ENCODE measurements at places on chromosomes 13 and 19.

DNA sequence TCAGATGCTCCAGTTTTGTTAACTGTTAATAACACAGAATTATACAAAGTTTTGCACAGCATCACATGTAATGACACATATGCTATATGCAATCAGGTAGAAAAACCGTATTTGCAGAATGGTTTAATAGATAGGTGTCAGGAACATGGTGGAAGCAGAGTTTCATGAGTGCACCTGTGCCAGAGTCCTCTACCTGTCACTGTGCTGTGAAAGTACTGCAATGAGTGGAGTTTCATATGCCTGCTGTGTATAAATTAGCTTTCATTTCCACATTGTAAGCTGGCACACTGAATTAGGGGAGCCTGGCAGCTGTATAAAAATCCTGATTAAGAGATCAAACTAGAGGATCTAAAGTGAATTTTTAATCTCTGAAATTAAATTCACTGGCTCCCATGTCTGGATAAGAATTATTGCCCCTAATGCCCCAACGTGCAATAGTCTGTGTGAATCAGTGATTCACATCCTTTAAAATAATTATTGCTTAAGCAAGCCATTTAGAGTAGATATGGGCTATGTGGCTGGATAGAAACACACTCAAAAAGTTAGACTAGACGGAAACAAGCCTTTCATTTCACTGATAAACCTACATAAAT lies 8.5 kb upstream of the EEF1AKMT1 start:
- no peak for DNase-seq

GRCh38 chr13:113137691-113138298 lies 15.2 kb downstream of the F10 start:
- DNase-seq, result no peak

DNA sequence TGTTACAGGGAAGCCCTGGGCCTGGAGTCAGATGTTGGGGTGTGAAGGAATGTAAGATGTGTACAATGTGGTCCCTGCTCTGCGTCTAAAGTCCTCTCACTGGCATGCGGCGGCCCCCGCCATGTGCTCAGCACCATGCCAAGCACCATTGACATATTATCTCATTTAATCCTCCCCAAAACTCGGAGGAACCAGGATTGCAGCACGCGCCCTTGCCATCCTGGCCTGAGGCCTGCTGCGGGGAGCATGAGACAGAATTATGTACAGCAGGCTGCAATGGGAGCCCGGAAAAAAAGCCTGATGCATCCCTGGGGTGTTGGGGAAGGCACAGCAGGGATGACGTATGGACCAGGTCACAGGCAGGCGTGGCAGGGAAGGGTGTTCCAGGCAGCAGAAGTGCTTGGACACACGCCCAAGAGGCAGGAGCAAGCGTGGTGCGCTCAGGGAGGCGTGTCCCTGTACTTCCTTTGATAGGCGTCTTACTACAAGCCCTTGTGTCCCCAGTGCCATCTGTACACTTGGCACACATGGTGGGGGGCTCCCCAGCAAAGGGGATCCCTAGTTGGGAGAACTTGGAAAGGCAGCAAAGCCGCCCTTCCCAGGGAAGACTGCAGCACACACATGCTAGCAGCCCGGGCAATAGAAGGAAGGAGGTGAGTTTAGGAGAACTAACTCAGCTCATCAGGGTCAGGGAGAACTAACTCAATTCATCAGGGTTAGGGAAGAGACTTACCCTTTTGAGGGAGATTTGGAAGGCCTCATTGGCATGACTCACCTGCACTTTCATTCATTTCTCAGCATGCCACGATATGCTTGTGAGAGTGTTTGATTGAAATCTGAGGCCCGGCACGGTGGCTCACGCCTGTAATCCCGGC lies 3.4 kb downstream of the EVI5L start:
- no peak for DNase-seq

- DNase-seq, result peak; percentile 38
These were observed 150.1 kb downstream of the SHISA2 start for GRCh38 chr13:25901460-25902376.
